ENCODE measurements at places on chromosomes 6 and 20.

- DNase-seq, result no peak
Measured at GRCh38 chr20:35828434-35828833, 56.6 kb downstream of the PHF20 start.

DNA sequence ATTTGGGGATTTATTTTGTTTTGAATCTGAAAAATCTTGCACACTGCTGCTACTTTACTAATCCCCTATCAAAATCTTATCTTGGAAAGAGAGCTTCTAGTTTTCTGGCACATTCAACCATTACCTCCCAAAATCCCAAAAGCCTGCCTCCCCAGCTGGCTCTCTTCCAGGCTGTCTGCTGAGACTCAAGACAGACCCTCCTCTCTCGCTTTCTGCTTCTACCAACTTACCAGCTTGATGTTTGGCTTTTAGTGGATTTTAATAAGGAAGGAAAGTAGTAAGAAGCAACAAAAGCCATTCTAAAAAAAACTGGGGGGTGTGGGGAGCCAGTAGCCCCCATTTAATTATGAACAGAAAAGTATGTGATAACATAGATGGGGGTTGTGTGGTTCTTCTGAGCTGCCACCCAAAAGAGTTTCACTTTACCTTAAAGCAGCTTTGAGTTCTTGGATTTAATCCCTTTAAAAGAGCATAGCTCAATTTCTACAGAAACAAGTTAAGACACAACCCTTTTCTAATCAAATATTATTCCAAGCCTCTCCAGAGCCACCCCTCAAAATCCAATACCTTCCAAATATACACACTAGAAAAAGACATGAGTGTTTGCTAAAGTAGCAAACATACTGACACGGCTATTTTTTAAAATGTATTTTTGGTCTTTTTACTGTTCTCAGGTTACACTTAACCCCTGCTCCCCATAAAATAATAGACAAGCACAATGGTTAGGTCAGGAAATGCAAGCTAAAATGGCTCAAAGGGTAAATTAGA is 71.7 kb downstream of the ATP9A start:
- no peak for DNase-seq

- DNase-seq, result no peak
Measured at GRCh38 chr20:3316136-3316535, 77.1 kb upstream of the SLC4A11 start.

GRCh38 chr6:132142308-132142707 is 191.1 kb upstream of the CCN2 start:
- DNase-seq, result no peak

DNA sequence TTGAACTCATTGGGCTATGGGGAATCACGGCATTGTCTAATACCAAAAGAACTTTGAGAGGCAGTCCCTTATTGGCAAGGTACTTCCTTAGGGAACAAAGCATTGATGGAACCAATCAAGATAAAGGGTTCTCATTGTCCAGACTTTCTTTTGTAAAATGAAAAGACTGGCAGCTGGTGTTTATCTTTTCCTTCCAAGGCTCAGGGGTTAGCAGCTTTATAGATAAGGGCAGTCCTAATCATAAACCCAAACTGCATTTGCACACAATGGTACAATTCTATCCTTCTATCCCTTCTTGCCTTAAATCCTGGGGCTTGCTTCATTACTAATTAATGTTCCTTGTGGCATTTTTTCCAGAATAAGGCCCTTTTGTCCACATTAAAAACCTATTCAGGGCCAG is 28.6 kb downstream of the CDK19 start:
- DNase-seq, result no peak

Data from hippocampal formation (tissue), 2 donors.